Epithelial cell of umbilical artery (primary cell): ENCODE measurements at places on chromosomes 3 and 15. TPM values are rescaled to one million over a fixed set of nuclear protein-coding genes. Genes with fewer than 3 reads are reported as not detected.

The CELSR3 gene
- total RNA-seq, result under 0.01 and 0.15 TPM in 2 replicates

The MORC1 gene
- not detected in 2 replicates for total RNA-seq

The CFAP100 gene
- total RNA-seq, result not detected in 2 replicates

The CHST13 gene
- not detected in 2 replicates for total RNA-seq

The TMCO5A gene
- not detected in 2 replicates for total RNA-seq

The RHOV gene
- under 0.01 and 0.15 TPM in 2 replicates for total RNA-seq
